WTC11 (cell line): ENCODE measurements at places on chromosomes 2 and 18. TPM values are rescaled to one million over a fixed set of nuclear protein-coding genes. Genes with fewer than 3 reads are reported as not detected.

DNA sequence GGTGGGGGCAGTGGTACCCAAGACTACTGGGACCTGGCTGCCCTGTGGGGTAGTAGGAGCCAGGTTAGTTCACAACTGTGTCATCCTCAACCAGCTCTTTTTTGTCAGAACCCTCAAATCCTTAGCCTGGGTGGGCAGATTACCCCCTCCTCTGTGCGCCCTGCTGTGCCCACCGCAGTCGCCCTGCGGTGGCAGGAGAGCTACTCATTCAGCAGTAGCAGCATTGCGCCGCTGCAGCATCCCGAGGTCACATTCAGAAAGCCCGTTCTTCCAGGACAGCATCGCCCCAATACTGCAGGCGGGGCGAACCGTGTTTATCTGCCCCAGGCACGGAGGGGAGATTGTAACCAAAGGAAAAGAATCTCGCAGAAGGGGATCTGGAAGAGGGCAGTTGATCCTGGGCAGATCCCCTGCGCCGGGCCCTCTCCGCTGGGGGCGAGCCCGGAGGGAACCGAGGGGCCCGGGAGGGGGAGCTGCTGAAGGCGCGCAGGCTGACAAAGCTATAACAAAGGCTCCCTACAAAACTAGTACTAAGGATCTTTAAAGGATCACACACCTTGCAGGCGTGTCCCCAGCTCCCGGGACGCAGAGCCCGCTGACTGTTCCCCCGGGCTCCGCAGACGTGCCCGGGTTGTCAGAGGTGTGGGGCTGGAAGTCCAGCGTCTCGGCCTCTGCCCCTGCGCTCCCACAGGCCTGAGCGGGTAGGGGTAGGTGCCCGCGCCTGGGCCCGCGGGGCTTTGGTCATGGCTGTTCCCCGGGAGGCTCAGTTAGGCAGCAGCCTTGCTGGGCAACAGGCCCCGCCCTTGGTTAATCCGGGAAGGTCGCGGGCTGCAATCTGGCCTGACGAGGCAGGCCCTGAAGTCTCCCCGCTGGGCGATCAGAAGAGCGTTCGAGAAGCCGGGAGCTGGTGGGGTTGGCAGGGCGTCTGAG lies 13.2 kb downstream of the POU3F3 start:
- DNase-seq, result peak; percentile 54

DNA sequence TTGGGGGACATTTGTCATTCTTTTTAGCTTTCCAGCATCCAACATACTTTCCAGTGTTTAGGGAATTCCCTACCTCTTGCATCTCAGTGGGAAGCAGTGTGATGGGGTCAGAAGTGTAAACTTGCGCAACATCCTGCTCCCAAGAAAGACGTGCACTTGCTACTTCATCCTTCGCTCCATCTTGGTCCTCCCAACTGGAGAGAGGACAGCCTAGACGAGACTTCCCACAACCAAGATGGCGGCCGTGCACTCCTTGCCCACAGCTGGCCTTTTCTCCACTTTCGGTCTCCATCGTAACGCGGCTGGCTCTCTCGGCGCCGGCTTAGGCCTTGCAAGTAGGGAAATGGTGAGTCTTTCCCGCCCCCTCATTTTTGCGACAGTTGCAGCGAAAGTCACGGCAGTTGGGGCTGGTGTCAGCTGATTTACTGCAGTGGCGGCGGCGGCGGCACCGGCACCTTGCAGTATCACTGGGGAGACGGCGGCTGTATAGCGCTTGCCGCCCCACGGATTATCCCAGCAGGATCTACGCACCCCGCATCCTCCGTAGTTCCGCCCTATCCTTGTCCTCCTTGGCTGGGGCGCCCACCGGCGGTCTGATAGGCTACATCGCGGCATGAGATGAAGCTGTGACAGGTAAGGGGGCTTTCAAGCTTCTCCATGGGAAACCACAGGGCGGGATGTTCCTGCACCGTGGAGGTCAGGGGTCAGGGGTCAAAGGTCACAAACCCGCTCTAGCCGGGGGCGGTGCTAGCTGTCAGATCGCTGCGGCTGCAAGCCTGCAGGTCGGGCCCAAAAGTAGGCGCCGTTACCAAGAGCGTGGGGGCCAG lies at the start of gene WDR7:
TSS of gene WDR7 (plus strand) at position 416 of the 827 bp plus-strand sequence. CDS start 21,157 bp downstream, outside the sequence.
- DNase-seq, result peak; percentile 94

DNA sequence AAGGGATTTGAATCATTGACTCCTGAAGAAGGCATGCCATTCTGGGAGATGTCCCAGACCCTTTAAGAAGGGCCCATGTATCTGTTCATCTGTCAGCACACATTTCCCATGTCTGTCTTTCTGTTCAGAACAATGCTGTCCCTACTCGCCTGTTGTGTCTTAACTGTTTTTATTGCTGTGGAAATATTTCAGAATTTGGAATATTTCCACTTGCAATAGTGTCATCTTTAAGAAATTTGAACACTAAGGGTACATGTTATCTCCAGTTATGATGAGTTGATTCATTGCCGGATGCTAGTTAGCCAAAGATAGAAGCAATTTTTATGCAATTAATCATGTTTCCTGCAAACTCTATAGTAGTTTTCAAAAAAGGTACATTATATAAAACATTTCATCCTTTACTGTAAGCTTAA lies 36.9 kb upstream of the NT5C1B start:
- DNase-seq, result no peak

- DNase-seq, result no peak
Measured at GRCh38 chr2:234712421-234712935, 215.6 kb upstream of the ARL4C start.

GRCh38 chr2:86029873-86030272 lies 75.8 kb downstream of the POLR1A start:
- DNase-seq, result no peak

DNA sequence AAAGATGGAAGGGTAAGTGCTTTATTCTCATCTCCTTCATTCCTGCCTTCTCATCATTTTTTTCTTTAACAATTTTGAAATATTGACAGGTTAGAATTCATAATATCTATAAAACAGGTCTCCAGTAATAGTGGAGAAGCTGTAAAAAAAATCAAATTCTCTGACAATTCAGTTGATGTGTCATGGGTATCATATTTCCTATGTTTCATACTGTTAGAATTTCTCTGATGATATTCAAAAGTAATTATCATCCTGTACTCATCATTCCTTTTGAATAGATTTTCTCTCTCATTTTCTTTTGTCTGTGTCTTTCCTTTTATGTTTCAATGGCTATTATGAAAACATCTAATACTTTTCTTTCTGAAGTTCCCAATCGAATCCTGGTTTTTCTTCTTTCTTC lies 97.7 kb downstream of the CPS1 start:
- no peak for DNase-seq

DNA sequence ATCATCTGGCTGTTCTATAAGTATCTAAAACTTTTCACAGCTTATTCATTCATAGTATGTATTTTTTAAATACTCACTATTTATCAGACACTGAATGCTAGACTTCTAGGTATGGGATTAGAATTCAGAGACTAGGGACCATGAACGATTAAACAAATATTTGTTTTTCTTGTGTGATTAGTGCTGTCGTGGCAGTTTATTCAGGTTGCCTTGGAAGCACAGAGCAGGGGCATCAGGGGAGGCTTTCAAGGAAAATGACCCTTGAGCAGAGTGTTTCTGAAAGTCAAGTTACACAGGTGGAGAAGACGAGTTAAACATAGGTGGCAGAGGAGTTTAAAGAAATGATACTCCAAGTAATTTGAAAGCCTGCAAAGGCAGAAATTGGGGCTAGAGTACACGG lies 5.7 kb downstream of the SPOPL start:
- no peak for DNase-seq

OXER1 gene
- total RNA-seq, result 2.6 to 2.7 TPM (median 2.7 TPM) in 3 replicates

RNF181 gene
- 95.4 to 108 TPM (median 102 TPM) in 3 replicates for total RNA-seq

- DNase-seq, result no peak
Measured at GRCh38 chr2:226074391-226074790, 674.9 kb downstream of the NYAP2 start.

- DNase-seq, result no peak
Measured at GRCh38 chr2:173545364-173545763, 190.7 kb downstream of the CDCA7 start.

- DNase-seq, result no peak
Measured at GRCh38 chr2:61357681-61358080, 113.2 kb downstream of the USP34 start.

GRCh38 chr18:46630160-46630559 lies 26.9 kb downstream of the LOXHD1 start:
- no peak for DNase-seq

TMSB10 gene
- 869 to 943 TPM (median 911 TPM) in 3 replicates for total RNA-seq

DNA sequence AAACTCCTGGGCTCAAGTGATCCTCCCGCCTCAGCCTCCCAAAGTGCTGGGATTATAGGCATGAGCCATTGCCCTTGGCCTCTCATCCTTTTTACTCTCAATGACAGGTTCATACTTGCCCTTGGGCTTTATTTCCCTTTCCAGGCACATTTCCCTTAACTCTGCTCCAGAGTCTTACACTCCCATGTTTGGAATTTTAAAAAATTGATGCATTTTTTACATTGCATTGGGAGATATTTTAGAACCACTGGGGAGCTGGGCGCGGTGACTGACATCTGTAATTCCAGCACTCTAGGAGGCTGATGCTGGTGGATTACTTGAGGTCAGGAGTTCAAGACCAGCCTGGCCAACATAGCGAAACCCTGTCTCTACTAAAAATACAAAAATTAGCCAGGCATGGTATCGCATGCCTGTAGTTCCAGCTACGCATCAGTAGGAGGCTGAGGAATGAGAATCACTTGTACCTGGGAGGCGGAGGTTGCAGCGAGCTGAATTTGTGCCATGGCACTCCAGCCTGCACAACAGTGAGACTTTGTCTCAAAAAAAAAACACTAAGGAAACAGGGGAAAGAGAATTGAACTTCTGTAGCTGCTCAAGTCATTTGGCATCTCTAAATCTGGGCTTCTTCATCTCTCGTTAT lies 18.2 kb downstream of the TGIF1 start:
- DNase-seq, result no peak

- no peak for DNase-seq
Measured at GRCh38 chr2:191255756-191256312, 10.6 kb downstream of the MYO1B start.

GRCh38 chr2:111671426-111672150 lies 212.4 kb downstream of the ANAPC1 start:
- no peak for DNase-seq

DNA sequence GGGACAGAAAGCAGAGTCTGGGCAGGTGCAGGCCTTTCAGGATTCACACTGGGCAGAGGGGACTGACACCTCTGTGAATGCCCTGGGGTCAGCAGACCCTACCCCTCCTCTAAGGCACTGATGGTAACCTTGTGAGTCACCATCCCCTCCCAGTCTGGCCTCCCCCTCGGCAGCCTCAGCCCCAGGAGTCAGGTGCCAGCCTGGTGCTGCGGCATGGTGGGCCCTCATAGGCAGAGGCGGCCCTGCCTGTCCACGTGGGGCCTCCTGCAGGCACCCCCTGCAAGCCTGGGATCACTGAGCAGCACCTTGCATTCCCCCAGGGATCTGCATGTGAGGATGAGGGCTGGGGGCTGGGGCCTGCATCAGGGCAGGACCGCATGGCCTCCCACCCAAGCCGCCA lies 4.8 kb upstream of the GPR17 start:
- DNase-seq, result no peak

DNA sequence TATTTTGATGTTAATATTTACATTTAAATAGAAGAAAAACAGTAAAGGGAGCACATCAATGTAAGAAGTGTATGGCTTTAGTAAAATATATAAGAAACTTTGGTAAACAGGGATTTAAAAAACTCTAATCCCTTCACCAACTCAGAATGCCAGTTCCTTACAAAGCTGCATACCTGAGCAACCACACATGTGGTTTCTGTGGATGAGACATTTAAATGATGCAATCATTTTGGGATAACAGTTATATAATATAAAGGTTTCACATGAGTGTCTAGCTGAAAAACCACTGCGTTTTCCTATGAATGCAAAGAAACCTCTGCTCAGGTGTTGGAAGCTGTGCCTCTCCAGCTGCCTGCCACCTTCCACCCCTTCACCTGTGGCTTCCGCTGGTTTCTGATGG lies 209.1 kb upstream of the REV1 start:
- no peak for DNase-seq

NFATC1 gene
- total RNA-seq, result 17.6 to 20.2 TPM (median 17.6 TPM) in 3 replicates

PSTPIP2 gene
- 1.9 to 2.5 TPM (median 1.9 TPM) in 3 replicates for total RNA-seq

DNA sequence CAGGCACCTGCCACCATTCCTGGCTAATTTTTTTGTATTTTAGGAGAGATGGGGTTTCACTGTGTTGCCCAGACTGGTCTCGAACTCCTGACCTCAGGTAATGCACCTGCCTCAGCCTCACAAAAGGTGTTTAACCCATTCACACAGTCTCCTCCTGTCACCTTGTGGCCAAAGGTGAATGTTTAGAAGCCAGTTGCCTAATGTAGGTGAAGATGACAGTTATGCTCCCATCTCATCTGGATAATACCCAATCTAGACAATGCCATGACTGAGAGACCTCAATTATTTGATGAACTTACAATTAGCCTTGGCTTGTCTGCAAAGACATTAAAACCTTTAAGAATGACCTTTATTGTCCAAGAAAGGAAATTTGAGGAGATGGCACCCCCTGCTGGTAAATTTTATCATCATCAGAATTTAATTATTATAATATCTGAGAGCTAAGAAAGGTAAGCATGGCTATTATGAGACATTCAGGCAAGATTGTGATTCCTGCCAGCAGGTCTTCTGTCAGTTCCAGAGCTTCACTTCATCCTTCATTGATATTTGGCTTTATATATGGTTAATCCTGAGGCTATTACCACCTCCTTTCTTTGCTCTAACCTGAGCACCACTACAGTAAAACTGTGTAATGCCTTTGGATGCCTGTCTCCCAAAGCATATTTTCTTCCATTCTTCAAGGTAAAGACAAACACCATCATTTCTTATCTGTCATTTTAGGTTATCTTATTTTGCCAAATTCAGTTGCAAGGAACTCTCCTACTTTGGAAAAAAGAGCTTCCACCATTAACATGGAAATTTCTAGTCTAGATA lies 117.6 kb downstream of the FAM124B start:
- peak; percentile 23 for DNase-seq

GRCh38 chr2:187523325-187523724 lies 30.9 kb downstream of the TFPI start:
- no peak for DNase-seq

CD8A gene
- 0.27 to 0.44 TPM (median 0.30 TPM) in 3 replicates for total RNA-seq

DNA sequence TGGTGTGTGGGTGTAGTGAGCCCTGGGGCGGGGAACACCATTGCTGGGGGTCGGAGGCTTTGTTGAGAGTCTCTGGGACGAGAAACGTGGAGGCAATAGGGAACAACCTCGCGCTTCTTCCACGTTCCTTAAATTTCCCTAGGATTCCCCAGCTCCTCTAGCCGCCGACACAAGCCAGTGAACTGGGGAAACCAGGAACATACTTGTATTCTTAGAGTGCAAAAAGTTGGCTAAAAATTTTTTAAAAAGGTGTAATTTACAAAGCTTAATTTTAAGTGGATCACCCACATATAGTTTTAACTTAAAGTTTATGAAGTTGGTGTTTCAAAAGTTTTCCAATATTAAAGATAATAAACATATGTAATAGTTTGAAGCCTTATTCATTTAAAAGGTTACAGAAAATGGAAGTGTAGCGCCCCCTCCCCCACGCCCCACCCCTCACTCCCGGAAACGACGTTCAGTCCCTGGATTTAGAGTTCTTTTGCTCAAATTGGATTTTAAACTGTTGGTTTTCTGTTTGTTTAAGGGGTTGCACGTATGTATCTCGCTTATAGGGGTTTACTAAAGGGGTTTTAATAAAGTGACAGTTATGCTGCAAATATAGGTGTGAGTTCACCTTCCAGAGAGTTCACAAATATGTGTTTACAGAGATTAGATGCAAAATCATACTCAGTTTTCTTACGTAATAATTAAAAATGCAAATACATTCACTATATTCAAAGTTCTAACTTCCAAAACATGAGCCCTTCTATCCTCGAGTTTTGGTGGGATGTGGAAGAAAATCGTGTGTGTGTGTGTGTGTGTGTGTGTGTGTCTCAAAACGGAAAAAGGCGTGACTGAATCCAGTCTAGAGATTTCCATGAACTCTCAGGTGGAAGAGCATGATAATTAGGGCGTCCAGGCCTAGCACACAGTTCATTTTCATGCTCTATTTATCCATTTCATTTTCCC lies 872 bp downstream of the DSG2 start:
- no peak for DNase-seq

PROKR1 gene
- total RNA-seq, result 2.6 to 4.4 TPM (median 2.8 TPM) in 3 replicates
